ENCODE measurements at places on chromosomes 11 and 22. TPM values are rescaled to one million over a fixed set of nuclear protein-coding genes. Genes with fewer than 3 reads are reported as not detected.

DNA sequence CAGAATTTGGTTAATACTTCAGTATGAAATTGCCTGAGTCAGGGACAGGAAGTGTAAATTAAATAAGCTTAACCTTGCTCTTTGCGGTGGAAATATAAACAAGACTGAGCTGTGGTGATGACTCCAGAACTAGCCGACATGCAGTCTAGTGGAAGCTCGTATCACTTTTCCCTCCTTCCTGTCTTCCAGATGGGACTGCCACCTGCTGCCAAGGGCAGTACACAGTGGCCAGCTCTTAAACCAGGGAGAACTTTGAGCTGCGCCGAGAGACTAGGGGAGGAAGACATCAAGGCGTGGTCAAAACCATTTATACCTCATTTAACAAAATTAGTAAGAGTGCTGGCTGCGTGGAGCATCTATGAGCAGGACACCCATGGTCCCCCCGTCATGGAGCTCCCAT lies 31.3 kb upstream of the CTTN start:
- no peak for DNase-seq

DNA sequence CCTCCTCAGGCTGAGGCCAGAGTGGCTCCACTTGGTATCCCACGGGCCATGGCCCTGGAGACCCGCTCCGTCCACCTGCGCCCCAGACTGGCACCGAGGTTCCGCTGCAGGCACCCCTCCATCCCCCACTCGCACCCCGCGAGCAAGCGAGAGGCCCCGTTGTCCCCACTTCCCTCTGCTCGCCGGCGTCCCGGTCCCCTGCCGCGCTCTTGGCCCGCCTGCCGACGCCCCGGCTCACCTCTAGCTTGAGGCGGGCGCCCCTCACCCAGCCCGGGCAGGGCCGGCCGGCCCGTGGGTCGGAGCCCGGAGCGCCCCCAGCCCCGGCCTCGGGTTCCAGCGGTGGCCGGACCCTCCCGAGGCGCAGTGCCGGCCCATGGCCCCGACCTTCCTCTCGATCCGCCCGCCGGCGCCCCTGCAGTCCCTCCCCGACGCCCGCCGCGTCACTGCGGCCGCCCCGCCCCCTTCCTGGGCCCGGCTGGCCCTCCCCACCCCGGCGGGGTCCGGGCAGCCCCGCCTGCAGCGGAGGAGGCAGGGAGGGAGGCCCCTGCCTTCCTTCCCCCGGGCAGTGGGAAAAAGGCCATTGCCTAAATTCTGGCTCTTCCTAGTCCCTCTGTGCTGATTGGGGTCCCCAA lies at the start of gene PITPNM1:
TSS of gene PITPNM1 (minus strand) at position 414 of the 632 bp plus-strand sequence. CDS start 1,183 bp downstream, outside the sequence.
- no peak for DNase-seq

DNA sequence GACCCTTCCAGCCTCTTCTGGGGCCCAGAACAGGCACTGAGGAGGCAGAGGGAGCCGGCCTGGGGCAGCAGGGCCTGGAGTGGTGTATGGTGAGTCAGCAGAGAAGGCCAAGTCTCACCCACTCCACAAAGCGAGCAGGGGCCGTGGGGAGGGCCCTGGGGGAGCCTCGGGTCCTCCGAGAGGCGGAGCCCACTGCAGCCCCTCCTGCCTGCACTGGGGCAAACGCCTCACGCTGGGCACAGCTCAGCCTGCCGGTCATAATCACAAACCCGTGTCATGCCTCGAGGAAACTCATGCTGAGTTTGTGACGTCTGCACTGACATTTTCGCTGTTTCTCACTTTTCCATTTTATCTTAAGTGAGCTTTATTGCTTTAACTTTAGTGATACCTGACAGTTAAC lies 38.4 kb downstream of the TOLLIP start:
- no peak for DNase-seq

DNA sequence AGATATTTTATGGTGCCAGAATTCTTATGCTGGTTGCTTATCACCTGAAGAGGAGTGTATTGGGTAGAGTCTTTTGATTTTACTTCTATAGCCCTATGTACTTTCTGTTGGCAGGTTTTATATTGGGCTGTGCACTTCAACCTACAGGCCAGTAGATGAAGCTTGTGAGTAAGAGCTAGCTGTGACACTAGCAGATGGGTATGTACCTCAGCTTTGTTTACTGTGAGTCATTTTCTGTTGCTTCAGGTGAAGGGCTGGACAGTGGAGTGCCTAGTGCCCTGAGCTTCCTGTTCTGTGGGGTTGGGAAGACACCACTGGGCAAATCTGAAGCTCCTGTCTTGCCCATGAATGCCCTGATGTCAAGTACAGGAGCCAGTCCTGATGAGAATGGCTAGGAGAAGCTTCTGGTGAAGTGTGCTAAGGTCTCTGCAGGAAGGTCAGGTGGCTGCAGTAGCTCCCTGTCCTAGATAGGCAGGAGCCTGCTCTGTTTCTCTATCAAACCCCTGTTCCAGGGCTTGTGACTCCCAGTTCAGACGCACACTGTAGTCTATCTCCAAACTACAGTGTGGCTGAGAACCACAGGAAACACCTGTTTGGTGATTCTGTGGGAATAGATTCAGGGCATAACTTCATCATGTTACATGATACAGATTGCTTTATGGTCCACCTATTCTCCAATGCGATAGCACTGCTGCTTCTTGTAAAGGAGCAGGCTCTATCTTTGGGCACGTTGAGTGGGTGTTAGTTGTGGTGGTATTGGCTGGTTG lies 755.7 kb downstream of the KCNA4 start:
- peak; percentile 72 for DNase-seq

DNA sequence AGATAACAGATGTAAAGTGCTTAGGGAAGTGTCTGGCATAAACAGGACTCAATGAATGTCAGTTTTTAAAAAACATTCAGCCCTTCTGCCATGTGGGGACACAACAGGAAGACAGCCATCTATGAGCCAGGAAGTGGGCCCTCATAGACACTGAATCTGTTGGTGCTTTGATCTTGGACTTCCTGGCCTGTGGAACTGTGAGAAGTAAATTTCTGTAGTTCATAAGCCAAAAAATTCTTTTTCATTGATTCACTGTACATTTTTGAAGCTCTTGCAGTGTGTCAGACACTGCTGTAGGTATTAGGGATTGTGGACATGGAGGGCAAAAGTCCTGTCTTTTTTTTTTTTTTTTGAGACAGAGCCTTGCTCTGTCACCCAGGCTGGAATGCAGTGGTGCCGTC lies 188.6 kb downstream of the HIPK3 start:
- DNase-seq = no peak

DNA sequence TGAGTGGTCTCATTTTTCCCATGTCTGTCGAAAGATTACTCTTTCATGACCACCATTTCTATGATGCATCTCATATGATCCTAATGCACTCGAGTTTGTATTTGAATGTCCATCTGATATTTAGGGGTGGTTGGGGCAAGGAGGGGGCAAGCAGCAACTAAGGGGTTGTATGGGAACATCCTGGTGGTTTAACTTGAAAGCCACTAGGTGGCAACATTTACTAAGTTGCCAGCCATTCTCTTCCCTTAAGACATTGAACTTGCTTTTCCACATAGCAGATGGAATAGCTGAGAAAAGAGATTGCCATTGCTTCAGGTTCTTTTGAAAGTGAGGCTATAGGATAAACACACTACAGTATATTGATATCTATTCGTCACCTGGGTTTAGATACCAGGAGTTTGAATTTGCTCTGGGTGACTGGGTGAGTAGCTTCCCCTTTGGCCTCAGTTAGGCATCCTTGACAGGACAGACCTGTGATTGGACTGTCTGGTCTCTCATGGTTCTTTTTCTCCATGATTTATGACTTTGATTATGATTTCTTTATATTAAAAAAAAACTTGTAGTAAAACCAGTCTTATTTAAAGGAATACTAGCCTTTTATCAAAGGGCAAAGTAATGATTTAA lies 32.4 kb downstream of the NF2 start:
- peak; percentile 42 for DNase-seq

DNA sequence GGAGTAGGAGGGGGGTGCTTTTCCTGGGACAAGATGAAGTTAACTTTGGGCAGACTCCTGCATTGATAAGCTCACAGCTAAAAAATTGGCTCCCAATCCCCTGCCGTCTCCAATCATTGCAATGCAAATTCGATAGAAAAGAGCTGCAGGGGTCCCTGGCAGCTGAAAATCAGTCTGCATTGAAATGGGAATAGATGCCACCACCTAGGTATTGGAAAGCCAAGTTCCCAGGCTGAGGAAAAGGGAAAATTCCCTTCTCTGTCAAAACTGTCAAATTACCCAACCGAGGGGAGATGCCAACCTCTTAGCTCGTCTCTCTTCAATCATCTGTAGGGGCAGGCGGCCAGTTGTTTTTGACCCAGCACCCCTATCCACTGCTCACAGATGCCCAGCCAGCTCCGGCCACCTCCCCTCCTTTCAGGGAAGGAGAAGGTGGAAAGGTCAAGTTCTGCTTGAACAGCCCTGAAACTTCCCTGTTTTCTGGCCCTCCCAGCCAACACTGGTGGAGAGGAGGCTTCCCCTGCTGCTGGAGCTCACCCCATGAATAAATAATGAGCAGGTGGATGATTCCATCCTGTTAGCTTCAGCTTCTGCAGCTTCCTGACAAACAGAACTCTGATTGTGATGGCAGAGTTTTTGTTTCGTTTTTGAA lies 916.3 kb downstream of the TBC1D22A start:
- DNase-seq = no peak

DNA sequence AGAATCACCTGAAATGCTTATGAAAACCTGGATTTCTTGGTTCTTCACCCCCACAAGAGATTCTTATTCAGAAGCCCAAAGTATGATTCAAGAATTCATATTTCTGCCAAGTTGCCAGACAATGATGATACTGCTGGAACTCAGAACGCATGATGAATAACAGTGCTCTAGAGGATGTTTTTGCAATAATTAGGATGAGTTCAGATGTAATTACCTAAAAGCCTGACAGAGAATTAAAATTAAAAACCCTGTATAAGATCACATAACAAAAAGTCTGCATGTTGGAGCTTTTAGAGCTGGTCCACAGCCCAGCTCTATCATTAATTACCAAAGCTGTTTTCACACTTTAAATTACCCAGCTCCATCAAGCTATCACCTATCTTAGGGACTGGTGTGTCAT lies 211.8 kb downstream of the LUZP2 start:
- no peak for DNase-seq

- DNase-seq = no peak
These were observed 106.2 kb downstream of the SHANK2 start for GRCh38 chr11:71145988-71146824.

DNA sequence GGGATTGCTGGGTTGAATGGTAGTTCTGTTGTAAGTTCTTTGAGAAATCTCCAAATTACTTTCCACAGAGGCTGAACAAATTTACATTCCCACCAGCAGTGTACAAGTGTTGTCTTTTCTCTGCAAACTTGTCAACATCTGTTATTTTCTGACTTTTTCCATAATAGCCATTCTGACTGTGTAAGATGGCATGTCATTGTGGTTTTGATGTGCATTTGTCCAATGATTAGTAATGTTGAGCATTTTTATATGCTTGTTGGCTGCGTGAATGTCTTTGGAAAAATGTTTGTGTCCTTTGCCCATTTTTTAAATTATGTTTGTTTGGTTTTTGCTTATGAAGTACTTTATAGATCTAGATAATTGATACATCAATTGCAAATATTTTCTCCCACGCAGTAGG lies 1025.0 kb downstream of the JRKL start:
- no peak for DNase-seq

DNA sequence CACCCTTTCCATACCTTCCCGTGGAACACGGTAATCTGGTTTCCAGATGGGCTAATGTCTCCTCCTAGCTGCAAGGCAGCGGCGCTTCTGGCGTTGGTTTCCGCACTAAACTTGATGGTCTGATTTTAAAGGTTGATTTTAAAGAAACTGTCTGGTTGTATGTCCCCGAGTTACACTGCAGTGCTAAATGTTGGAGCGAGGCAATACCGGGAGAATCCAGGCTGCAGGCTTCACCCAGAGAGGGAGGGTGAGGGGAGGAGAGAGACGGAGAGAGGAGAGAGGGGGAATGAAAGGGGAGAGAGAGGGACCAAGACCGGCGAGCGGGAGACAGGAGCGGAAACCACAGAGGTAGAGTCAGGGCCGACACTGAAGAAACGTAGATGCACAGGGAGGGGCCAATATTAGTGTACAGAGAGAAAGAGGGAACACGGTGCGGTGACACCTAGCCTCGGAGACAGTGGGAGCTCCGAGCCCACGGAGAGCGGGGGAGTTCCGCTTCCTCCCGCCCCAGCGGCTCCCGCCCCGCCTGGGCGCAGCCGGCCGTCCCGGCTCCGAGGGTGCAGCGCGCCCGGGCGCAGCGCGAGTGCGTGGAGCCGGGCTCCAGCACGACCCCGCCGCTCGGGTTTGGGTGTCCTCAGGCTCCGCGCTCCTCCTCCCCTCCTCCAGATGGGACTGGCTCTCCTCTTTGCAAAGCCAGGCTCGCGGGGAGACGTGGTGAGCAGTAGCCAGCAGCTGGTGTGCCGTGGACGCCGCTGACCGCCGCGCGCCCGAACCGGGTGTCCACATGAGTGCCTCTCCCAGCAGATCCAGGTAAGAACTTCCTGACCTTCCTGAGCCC lies 71.9 kb upstream of the GRAMD1B start:
- DNase-seq = no peak

DNA sequence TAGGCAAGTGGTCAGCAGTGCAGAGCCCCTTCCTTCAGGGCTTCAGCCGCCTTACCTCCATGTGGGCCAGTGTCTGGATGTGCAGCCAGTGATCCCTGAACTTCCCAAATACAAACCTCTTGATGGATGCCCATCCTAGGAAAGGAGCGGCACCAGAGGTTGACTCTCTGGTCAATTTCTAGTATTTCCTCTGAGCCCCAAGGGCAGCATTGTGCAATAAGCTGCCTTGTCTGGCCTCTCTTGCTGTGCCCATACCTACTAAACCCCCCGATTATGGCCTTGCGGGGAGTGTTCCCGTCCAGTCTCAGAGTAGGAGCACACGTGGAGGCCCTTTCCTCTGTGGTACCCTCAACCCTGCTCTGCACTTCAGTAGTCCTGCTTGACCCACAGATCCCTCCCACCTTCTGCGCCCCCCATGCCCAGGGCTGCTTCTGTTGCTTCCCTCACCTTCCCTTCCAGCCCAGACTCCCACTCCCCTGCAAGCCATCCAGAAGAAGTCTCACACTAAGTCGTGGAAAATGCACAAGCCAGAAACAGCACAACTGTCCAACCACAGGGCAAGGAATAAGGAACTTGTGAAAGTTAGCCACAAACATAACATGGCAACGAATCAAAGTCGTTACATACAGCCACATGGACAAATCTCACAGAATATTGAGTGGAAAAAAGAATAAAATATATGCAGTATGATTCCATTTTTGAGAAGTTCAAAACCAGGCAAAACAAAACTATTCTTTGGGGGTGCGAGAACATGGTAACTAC lies 39.6 kb upstream of the HORMAD2 start:
- no peak for DNase-seq

DNA sequence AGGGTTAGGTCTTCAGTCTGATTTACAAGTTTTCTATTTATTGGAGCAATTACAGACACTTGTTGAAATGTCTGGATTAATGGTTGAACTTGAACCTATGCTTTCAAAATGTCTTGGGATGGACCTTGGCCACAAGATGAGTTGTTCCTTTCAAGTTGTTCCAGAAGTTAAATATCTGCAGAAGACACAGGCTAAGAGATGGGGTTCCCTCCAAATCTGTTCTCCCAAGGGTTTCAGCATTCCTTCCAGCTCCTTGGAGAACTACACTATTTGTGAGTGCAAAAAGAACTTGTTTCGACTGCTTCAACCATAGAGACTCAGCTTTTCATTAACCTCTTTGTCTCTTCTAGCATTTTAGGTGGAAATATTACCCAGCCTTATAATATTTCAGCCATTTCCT lies 189.0 kb upstream of the BLID start:
- DNase-seq = no peak

- DNase-seq = no peak
These were observed 18.7 kb downstream of the SLC6A5 start for GRCh38 chr11:20618083-20618482.

Gene PDE3B
- total RNA-seq = 3.1 TPM

Gene HORMAD2
- total RNA-seq = not detected

Gene RASD2
- 1.4 TPM for total RNA-seq

Gene ACRV1
- not detected for total RNA-seq

Gene ZNF74
- 23.5 TPM for total RNA-seq

Gene PIWIL4
- 1.8 TPM for total RNA-seq

Gene GGTLC3
- not detected for total RNA-seq

Gene LGALS12
- total RNA-seq = not detected

Data from kidney epithelial cell (primary cell).